ENCODE measurements at places on chromosomes 12 and 14.

DNA sequence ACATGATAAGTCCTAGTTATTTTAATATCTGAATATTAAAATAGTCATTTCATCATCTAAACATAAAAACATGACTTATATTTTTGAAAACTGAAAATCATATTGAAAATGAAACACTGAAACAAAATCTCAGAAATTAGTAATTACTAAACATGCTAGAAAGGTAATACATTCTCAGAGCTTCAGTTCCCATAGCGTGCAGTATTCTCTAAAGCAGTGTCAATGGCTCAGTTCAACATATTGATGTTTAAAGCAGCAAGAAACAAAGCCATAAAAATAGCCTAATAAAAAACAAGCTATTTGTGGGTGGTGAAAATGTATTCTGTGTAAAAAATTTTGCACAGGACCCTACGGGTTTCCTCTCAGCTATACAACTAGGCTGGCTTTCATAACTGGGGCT, 1337.4 kb downstream of the FSCB start:
- DNase-seq = no peak

GRCh38 chr12:19546611-19547162, 107.4 kb downstream of the AEBP2 start:
- no peak for DNase-seq

GRCh38 chr12:57888409-57889157, 42.1 kb upstream of the CTDSP2 start:
- DNase-seq = no peak

DNA sequence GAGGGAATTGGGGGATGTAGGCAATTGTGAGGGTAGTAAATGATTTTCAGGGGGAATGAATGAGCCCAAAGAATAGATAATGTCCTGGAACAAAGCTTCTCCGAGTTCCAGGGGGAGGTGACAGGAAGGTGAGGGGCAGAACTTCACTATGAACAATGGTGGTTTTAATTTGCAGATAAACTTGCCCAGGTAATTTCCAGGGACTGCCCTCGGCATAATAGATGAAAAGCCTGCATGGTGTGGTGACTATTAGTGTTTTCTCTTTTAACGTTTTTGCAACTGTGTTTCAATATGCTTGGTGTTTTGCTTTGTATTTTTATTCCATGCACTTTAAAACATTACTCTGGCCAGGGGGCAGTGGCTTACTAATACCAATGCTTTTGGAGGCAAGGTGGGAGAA, 325.2 kb upstream of the RGS6 start:
- DNase-seq = no peak

- no peak for DNase-seq
Measured at GRCh38 chr14:24082411-24083080, 11.2 kb downstream of the CPNE6 start.

- peak; percentile 86 for DNase-seq
Measured at GRCh38 chr12:71162832-71163763, 5.3 kb upstream of the TSPAN8 start.

DNA sequence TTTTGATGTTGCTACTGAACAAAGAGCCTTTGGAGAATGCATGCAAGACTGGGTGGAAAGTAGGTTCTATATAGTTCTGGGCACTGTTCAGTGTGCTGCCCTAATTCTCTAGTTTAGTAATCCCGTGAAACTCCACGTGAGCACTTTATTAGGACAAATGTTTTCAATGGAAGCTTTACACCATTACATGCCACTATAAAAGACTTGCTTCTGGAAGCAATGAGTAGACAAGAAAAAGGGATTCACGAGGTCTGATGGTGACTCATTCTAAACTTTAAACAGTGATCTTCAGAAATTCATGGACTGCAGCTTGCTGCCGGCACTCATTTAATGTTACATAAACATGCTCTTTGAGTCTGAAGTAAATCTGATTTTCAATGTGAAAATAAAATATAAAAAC, 22.3 kb downstream of the ATG14 start:
- DNase-seq = peak; percentile 55

DNA sequence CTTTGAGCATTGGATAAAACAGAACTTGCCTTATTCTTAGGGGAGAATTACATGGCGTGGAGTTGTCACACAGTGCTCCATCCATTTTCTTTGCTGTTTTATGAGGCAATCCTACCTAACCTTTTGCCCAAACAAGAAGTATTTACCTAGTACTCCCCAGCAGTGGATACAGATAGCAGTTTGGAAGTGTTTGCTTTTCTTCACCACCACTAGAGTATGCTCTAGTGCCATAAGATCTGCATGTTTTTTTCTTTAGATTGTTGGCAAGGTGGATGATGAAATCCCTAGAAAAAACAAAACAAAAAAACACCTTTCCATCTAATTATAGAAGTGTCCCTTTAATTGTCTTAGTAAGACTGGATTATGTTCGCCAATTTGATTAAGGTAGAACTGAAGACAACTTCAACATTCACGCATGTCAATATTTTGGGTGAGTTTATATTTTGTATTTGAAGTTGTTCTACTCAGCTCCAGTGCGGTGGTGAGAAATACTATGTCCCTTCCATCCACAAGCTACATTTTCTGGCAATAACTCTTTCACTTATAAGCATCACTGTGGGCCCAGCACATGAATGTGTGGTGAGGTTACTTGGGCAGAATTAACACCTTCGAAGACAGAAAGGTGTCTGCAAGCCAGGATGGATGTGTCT, 23.6 kb upstream of the TMEM260 start:
- peak; percentile 27 for DNase-seq

GRCh38 chr12:18932211-18932610, 194.3 kb downstream of the CAPZA3 start:
- no peak for DNase-seq

- no peak for DNase-seq
Measured at GRCh38 chr12:113867258-113867657, 98.9 kb downstream of the RBM19 start.

- DNase-seq = no peak
Measured at GRCh38 chr14:99188731-99189191, 83.2 kb downstream of the BCL11B start.

- DNase-seq = peak; percentile 65
Measured at GRCh38 chr14:80973931-80974641, 18.7 kb downstream of the TSHR start.

- DNase-seq = no peak
Measured at GRCh38 chr14:33790996-33791395, 159.9 kb downstream of the EGLN3 start.

DNA sequence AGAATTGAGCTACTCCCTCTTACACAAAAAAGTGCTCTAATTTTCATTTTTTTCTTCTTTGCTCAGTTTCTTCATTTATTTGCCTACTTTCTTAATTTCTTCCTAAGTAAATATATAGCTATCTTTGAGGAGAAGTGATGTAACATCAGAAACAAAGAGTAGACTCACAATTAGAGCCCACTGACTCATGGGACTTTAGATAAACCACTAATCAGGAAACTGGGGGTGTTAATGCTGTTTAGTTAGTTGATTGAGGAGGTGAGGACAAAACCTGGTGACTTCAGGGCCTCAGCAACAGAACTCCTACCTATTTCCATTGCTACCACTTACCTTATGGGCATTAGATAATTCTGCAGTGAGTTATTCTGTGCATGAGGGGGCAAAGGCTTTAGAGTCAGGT, 151.7 kb downstream of the MON2 start:
- no peak for DNase-seq

All from Caki2 (cell line).